Urinary bladder (tissue), 4 donors: ENCODE measurements at places on chromosomes 1 and 21.

DNA sequence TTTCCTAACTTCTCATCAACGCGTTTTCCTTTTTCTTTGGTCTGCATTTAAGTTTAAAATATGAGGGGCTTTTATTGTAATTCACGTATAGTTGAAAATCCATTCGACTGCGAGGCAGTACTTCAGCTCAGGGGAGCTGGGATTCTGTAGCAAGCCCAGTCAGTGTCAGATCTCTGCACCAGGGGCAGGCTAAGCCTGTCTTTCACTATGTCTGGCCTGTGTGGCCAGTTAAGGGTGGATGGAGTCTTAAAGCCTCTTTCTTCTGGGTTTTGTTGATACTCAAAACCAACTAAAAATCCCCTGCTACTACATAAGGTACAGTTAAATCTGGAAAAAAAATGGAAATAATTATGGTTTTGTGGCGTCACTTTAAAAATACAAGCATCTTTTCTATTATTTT is 124.7 kb downstream of the TYW3 start:
- DNase-seq = no peak

DNA sequence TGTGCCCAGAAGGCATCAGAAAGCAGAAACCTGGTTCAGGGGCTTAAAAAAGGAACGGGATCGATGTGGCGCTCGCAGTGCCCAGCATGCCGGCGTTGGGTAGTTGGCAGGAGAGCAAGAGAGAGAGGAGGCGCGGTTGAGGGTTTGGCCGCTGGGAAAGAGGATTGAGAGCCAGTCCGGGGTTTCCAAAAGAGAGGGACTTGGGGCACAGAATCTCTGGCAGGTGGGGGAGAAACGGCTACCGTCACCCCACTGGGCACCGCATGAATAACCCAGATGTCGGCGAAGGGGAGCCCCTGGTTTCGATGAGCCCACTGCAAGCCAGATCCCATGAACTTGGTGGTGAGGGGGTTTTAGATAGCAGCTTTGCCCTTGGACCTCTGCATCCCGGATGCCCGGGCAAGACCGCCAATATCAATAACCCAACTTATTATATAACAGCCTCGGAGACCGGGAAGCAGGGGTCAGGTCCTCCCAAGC is 60.4 kb upstream of the ACOT11 start:
- DNase-seq = no peak

GRCh38 chr21:44051462-44051941 is 39.4 kb downstream of the TRAPPC10 start:
- DNase-seq = no peak

GRCh38 chr1:162025541-162025940 is 1.9 kb upstream of the OLFML2B start:
- DNase-seq = no peak

DNA sequence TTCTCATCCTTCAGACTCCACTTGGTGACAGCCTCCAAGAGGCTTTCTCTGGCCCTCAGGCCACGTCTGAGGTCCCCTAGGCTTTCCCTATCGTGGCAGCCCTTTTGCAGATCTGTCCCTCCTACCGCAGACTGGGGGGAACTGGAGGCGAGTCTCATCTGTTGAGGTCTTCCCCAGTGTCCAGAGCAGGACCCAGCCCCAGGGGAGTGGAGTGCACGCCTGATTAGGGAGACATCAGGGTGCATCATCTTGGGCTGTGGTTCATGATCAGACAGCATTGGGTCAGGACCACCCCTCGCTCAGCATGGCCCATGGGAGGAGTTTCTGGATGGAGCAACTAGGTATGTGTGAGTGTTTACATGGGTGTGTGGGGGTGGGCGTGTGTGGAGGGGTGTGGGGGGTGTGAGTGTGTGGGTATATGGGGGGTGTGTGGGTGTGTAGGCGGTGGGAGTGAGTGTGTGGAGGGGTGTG is 8.5 kb upstream of the MATN1 start:
- DNase-seq = no peak

- DNase-seq = no peak
These were observed 190.7 kb upstream of the RUNX1 start for GRCh38 chr21:35239811-35240219.

DNA sequence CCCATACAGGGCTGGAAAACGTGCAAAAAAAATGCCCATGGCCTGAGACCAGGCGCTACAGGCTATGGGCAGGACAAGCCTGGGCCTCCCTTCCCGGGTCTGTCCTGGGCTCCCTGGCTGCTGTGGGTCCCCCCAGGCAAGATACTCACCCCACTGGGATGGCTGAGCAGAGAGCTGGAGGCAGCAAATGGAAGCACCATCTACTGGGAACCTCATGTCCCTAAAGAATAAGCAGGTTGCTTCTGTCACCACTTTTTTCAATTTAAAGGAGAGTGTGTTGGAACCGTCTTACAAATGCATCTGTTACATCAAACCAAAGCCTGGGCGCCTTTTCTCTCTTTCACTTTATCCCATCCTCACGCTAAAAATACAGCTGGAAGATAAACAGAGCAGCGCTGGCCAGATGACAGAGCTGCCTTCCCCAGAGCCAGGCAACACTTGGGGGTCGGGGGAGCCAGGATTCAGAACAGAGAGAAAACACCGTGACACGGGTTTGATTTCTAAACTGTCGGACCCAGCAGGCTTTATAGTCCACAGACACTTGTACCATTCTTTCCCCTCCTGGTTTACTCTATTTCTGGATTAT is 262.1 kb upstream of the VAMP3 start:
- peak; percentile 33 for DNase-seq

GRCh38 chr1:40312238-40313205 is 4.6 kb downstream of the COL9A2 start:
- no peak for DNase-seq

GRCh38 chr1:19981170-19981506 is 1.7 kb upstream of the PLA2G2A start:
- no peak for DNase-seq

GRCh38 chr1:176416777-176417176 is 46.2 kb upstream of the PAPPA2 start:
- DNase-seq = no peak

DNA sequence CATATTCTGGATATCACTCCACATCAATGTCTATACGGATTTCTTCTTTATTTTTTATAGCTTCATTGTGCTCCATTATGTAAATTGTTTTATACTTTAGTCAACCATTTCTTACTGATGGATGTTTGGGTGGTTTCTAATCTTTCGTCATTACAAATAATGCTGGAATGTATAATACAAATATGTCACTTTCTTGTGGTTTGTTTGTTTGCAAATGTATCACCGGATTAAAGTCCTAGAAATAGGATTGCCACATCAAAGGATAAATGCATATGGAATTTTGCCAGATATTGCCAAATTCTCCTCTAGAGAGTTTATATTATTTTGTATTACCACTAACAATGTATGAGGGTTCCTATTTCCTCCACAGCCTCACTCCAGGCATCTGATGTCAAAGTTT is 48.7 kb upstream of the PRDM2 start:
- DNase-seq = no peak

DNA sequence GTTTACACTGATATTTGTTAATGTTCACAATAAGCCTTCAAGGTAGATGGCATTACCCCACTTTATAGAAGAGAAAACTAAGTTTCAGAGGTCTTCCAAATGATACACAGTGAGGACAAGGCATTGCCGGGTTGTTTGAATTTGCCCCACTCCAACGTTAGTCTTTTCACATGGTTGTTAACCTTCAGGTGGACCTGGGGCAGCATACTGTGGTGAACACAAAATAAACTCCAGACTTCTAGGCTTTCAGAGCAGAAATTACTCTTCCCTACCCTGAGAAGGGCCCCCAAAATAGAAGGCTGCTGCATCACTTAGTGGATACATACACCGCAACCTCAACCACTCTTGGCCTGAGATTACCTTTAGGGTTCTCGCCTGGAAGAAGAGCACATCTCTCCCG is 3.4 kb upstream of the KHDRBS1 start:
- no peak for DNase-seq

DNA sequence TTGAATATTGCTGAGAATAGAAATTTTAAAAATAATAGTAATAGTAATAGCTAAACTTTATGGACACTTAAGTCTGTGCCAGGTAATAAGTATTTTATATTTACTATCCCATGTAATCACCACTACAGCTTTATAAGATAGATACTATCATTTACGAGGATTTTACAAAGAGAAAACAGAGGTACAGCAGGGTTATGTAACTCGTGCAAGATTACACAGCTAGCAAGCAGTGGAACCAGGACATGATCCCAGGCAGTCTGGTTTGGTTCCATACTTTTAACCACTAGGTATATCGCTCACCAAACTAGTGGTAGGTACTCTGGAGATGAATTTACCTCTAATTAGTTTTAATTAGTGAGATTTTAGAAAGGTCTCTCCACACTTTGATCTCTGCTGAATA is 42.5 kb downstream of the SPAG17 start:
- DNase-seq = no peak

DNA sequence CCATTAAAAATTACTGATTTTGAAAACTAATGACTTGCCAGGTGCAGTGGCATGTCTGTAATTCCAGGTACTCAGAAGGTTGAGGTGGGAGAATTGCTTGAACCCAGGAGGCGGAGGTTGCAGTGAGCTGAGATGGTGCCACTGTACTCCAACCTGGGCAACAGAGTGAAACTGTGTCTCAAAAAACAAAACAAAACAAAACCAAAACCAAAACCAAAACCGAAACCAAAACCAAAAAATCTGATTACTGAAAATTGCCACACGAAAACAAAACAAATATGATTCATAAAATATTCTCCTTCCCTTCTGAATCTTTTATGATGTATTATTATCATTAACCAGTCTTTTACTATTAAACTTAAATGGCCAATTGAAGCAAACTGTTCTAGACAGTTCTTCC is 74.1 kb downstream of the SERINC2 start:
- DNase-seq = no peak

GRCh38 chr1:93080179-93080823 is 1.2 kb downstream of the MTF2 start:
- no peak for DNase-seq

DNA sequence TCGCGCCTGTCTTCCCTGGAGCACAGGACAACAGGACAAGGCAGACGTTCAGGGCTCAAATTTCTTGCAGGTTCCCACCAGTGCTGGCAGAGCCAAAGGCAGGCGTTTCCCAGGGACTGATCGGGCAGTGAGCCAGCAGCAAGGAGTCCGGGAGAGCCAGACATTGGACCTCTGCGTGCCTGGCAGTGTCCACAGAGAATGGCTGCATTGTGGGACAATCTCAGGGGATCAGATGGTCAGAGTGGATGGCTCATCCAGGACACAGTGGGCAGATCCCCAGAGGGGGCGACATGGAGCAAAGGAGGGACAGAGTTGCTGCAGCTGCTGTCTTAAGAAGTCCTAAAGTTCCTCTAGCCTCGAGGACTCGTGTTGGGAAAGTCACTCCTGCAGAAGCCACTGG is 4.6 kb downstream of the TMEM63A start:
- no peak for DNase-seq
